ENCODE measurements at places on chromosomes 7 and 10.
A peak's percentile ranks its signal among the peaks of the same experiment; 100 is the strongest.

GRCh38 chr7:153430931-153431330, 621.3 kb upstream of the DPP6 start:
- no peak for DNase-seq

DNA sequence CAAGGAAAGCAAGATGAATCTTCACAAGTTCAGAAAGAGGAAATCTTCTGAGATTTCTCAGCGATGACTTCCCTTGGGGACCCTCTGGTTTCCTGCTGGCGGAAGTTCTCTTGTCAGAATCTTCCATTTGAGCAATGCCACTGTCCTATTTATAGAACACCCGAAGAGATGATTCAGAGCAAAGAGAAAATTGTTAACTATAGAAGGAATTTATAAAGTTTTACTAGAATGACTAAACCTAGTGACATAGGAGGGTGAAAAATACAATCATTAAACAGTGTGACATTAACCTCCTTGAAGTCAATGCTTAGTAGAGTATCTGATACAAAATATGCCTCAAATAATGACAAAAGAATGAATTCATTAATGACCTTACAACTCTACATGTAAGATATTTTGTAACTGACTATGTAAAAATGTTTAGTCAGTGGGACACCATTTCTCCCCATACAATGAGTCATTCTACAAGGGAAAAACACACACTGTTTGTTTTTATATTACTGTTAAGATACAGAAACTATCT, 206.5 kb upstream of the CNTNAP2 start:
- DNase-seq = no peak

- DNase-seq = no peak
Observed at GRCh38 chr10:131858118-131858515, 42.7 kb upstream of the PPP2R2D start.

DNA sequence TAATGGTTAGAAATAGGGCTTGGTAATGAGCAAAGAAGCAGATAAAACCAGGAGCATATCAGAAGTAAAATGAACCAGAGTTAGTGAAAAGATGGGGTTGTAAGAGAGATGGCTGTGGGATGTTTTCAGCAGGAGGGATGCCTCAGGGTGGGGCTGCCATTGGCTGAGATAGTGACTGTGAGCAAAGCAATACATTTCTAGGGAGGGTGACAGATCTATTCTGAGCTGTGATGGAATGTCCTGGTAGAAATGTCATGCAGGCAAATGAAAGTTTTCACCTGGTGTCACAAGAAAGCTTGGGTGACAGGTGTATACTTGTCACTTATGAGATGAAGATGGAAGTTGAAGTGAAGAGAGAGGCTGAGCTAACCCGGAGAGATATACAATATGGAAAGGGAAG, 435.9 kb downstream of the TNS3 start:
- no peak for DNase-seq

DNA sequence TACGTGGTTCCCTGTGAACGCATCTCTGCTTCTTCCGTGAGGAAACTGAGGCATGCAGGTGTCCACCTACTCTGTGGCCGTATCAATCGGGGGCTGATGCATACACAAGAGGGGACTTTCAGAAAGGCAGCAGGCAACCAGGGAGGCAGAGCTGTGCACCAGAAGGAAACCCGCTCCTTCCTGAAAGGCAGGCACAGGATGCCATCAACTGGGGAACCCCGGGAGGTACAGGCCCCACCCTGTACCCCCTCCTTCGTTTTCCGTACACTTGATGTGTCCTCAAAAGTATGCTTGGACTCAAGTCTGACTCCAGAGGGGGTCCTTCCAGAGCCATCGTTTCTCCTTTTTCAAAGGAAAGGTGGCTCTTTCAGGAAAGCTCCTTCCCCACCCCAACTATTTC, 59.5 kb downstream of the ASB13 start:
- no peak for DNase-seq

GRCh38 chr10:119211625-119212441, 4.5 kb downstream of the GRK5 start:
- no peak for DNase-seq

- no peak for DNase-seq
Observed at GRCh38 chr7:44466300-44467216, 23.9 kb downstream of the NUDCD3 start.

DNA sequence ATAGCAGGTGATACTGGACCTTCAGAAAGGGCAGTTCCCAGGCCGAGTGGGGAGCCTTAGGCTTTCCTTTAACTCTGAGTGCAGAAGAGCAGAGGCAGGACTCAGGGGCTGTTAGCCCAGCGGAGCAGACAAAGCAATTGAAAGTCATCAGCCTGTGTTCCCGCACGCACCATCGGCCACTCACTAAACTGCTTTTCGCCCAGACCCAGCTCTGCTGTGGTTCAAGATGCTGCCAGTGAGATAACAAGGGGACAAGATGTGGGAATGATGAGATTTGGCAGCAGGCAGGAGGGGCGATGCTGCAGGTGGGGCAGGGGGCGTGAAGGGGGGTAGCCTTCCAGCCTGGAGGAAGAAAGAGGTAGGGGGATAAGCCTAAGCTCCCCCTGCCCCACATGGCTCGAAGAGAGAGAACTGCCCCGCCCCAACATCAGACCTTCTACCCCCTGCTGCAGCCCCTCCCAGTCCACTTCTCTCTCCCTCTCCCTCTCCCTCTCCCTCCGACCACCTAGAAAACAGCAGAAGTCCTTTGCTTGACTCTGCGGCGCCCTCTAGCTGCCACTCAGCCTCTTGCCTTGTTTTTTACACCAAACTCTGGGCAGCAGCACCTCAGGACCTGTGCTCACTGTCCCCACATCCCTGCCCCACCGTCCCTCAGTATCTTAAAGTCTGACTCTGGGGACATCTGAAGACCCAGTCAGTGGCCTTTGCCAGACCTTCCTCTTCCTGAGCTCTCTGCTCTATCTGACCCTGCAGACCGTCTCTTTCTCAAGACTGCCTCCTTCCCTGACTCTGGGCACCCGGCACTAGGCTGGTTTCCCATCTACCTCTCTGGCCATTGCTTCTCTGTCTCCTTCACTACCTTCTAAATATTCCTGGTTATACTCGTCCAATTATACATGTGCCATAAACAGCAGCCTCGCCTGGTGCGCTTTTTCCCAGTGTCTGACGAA, 110.5 kb downstream of the C10orf105 start:
- peak; percentile 63 for DNase-seq

DNA sequence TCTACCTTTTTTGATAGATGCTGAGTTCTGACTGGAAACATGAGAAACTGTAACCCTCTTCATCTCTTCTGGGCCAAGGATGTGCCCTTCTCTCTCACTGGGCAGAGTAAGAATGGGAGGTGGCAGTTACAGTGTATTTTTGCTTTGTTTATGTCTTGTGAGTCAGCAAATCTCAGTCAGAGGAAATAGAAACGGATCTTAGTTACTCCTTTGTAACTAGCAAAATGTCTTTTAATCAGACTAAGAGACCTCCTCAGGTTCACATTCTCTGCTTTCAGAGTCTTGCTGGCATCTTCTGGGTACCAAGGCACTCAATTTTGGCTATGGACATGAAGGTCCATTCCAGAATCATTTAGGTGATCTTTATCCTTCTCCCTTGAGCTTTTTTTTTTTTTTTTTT, 70.9 kb downstream of the HHEX start:
- no peak for DNase-seq

DNA sequence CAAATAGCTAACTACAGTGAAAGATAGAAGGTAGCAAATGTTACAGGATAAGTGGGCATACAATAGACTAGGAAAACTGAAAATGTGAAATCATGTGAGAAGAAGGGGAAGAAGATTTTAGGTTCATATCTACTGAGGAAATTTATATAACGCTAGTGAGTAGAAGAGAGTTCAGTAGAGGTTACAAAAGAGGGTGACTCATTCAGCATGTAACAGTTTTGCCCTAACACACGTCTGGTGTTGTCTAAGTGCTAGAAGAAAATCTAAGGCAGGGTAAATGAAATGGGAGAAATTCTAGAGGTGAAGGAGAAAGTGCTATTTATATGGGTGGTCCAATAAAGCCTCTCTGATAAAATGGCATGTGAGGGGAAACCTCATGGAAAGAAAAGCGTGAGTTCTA, 731.4 kb upstream of the POT1 start:
- DNase-seq = no peak

DNA sequence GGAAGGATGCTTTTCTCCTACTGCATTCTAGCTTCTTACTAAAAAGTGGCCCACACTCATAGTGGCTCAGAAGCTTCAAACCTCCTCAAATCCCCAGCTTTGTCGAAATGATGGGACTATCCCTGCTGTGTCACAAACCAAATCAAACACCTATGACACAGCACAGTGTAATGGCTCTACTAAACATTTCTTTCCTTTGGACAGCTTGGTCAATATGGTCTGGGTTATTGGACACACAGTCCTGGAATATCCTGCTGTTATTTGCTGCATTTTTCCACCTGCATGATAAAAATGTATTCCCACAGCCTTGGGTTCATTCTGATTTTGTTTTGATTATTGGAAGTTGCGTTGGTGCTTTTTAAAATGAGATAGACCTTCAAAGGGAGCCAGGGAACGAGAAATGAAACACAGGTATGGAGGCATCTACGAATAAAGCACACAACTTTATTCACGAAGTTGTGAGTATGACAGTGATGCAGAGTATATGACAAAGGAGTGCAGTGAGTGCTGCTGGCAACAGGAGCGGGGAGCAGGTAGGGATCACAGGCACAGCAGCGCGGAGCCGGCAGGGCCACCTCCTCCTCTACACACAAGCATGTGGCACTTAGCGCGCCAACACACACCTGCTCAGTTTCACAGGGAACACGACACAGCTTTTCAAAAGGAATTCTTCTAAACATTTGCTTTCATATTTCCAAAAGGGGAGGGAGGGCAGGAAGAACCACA, 26.5 kb upstream of the AFAP1L2 start:
- DNase-seq = no peak

GRCh38 chr7:37495574-37496184, 47.0 kb upstream of the ELMO1 start:
- DNase-seq = no peak

DNA sequence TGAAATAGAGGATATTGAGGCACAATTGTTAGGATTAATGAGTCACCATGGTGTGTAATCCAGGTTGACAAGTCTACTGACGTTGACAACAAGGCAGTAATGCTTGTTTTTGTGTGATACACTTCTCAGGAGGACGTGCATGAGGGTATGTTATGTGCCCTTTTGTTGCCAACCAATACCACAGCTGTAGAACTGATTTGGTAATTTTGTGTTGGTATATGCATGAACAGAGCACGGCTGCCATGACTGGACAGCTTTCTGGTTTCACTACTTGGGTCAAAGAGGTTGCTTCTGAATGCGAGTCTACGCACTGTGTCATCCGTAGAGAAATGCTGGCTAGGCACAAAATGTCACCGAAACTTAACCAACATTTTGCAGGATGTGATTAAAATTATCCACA, 32.9 kb downstream of the PHTF2 start:
- DNase-seq = no peak

GRCh38 chr10:98236862-98237261, 31.1 kb downstream of the LOXL4 start:
- DNase-seq = no peak

- DNase-seq = no peak
Observed at GRCh38 chr7:138066954-138067394, 9.3 kb upstream of the AKR1D1 start.

GRCh38 chr10:125788156-125789034, 12.8 kb upstream of the MMP21 start:
- no peak for DNase-seq

DNA sequence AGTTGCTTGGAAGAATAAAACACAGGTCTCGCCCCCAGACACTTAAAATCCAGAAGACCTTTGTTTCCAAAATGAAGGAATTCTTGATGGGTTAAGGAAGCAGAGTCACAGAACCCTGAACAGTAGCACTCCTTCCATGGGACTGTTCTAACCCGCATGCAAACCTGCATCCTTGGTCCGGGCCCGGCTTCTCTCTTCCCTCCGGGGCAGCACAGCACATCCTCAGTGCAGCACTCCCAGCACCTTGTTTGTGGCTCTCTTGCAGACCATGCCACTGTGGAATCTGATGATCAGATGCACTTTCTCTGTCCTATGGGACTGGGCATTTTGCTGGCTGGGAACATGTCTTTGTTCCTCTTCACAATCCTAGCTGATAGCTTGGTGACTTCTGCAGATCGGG, 33.5 kb downstream of the INSYN2A start:
- no peak for DNase-seq

DNA sequence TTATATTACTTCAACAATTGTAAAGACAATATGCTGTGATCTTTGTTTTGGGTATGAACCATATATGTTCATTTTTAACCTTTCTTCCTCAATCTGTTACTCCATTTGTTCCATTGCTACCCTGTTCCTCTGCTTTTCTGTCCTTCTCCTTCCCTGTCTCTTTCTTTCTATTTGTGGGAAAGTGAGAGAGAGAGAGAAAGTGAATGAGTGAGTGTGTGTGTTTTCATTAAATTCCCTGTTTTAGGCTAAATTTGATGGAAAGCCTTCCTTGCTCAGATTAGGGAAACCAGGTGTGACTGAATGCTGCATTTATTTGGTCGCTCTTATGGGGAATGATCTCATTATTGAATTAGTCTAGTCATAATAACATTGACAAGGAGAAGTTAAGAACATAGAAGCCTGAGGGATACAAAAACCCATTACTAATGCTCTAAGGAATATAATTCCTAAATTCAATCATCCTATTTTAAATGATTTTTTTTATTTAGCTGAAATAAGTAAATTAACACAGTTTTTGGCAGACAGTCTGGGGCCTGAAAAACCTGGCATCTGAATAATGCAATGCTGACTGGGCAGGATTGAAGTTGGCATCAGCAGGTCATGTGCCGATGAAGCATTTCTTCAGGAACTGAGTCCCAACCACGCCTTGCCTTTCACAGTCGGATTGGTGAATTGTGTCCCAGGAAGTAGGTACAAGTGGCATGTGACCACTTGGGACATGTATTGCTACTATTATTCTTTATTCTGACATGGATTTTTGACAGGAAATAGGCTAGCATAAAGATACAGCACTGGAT, 117.6 kb upstream of the LRGUK start:
- no peak for DNase-seq
